Umbilical cord (tissue), 2 donors: ENCODE measurements at places on chromosomes 5 and 9.

DNA sequence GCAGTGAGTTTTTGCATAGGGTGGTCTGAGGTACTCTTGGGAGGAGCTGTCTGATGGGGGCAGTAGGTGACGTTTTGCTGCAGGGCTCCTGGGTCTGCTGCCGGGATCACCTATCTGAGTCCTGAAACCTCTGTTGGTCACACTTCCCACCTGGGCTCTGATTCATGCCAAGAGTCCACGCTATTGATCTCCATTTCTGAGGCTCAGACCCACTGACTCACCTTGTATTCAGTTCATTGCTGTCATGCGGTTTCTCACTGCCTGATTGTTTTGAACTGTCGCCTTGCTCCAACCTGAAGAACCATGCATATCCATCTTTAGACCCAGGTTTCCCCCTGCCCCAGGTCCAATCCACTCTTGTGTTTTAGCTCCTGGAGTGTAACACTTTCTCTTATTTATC lies 101.3 kb downstream of the NPR3 start:
- no peak for DNase-seq

DNA sequence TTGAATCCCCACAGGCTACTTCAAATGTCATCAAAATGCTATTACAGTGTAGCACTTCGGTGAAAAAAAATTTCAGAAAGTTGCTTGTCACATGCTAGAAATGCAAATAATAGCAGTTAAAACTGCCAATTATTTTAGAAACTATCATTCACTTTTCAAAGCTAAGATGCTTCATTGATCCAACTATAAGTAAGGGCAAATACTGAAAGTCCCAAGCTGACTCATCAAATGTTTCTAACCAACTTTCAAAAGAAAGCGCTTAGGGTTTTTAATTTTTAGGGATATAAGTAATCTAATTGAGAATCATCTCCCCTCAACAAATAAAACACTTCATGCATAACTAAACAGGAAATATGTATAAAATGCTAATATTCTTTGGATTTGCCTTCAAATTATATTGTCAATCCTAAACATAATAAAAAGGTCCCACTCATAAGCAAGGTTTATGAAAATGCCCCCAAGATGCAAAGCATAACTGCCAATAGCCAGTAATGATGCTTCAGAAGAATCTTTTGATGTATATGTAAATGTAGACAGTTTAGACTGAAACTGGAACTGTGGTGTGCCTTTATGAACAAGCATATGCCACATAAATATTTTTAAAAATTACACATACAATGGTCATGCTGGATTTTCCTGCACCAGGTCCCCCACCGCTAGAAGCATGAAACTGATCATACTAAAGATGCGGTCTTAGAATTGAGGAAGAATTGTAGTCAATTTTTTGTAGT lies 12.2 kb downstream of the ACTL7A start:
- DNase-seq: no peak

DNA sequence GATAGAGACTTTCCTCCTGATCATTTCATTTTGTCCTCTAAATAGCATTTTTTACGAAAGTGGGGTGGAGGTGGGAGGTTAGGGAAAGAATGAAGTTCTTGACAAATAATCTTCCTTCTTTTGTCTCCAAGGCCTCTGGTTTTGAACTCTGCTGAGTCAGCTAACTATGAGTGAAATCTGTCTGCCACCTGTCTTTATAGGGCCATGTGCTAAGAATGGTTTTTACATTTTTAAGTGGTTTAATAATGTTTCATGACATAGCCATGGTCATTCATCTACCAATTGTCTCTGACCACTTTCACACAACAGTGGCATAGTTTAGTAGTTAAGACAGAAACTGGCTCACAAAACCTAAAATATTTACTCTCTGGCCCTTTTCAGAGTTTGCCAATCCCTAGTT lies 7.6 kb downstream of the MAN2A1 start:
- DNase-seq: no peak

DNA sequence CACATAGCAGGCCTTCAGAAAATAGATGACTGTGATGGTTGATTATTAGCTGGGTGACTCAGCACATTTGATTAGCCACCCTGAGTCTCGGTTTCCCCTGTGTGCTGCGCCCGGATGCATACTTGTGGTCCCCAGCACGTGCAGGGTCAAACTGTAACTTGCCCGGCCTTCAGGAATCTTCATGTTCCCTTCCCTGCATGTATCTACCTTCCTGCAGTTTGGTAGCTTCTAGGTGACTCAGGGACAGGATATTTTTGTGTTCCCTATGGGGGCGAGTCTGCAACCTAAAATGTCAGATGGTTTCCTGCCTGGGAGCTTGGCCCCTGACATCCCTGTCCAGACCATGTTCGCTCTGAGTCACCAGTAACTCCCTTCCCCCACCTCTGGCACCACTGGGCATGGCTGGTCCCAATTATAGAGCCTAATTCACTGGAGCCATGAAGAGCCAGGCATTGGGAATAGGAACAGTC lies 13.2 kb downstream of the PTGS1 start:
- no peak for DNase-seq

DNA sequence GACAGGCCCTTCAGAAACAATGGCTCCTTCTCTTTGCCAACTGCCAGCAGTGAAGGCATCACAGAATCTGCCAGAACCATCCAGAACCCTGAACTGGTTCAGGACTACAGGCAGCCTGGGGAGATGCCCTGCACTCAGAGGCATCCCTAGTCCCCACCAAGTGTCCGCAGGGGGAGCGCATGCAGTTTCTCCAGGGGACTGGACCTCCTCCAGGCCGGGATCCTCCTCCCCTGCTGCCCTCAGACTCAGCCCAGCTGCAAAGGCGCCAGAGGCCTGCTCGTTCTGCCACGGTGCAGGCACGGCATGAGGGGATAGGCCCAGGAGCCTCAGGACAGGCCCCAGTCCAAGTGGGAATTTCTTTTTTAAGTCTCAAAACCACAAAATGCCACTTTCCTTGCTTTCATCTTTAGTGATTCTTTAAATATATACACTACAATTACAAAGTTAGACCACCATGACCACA lies 72.0 kb downstream of the SEMA4D start:
- DNase-seq: no peak

GRCh38 chr9:17520268-17521064 lies 58.4 kb upstream of the SH3GL2 start:
- DNase-seq: no peak

DNA sequence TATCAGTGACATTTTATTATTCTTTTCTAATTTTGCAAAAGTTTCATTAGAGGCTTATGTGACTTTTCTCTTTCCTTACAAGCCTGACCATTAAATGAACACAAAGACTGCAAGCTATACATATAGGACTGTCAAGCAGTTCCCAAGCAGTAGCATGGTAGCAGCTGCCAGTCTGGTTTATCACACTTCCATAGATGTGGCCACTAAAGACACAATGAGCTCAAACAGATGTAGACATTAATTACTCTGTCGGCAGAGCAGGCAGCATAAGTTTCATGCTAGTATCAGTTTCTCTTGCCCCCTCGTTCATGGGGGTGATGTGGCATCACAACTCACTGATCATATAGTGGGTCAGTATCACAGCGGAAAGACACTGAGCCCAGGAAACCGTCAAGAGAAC lies 89.5 kb downstream of the CDH10 start:
- no peak for DNase-seq

DNA sequence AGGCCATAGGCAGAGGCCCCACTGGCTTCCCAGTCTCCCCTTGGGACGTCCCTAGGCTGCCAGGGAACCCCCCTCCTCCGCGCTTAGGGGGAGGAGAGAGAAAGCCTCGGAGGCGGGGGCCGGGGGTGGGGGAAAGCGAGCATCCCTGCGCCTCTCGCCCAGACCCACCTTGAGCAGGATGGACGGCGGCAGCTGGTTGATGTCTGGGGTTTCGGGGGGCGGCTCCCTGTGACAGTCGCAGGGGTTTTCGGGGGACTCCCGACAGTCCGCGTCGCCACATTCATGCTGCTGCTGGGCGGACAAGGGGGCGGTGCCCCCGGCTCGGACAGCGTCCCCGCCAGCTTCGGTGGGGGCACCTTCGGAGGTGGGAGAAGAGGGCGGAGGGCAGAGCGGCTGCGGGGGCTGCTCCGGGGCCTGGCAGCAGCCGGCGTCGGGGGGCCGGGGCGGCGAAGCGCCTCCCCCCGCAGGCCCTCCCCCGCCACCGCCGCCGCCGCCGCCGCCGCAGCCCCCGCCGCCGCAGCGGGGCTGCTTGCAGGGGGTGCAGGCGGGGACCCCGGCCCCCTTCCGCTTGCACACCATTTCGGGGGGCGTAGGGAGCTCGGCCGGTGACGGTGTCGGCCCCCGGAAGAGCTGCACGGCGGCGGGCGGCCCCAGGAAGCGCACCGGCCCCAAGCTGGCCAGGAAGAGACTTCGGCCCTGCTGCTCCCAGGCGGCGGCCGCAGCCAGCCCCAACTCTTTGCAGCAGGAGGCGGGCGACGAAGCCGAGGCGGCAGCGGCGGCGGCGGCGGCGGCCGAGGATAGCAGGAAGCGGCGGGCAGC lies 1.2 kb downstream of the FBXL17 start:
- DNase-seq: peak; percentile 75

DNA sequence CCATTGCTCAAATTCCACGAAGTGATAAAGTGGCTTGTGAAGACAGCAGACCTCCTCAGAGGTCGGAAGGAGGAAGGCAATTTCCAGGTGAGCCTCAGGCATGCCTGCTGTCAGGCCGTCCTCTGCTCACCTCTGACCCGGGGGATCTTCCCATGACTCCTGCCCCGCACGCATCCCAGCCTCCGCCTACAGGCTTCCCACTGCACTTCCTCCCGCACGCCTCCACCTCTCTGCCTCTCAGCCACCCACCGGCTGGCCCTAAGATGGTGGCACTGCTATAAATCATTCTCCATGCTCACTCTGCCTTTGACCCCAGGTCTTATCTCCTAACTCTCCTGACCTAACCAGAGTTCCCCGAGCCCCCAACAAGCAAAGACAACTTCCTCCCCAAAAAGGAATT lies 49.4 kb upstream of the DNAH5 start:
- DNase-seq: no peak

GRCh38 chr5:72474516-72474915 lies 32.7 kb downstream of the ZNF366 start:
- DNase-seq: no peak

- DNase-seq: no peak
Measured at GRCh38 chr9:10050016-10050415, 562.8 kb downstream of the PTPRD start.

DNA sequence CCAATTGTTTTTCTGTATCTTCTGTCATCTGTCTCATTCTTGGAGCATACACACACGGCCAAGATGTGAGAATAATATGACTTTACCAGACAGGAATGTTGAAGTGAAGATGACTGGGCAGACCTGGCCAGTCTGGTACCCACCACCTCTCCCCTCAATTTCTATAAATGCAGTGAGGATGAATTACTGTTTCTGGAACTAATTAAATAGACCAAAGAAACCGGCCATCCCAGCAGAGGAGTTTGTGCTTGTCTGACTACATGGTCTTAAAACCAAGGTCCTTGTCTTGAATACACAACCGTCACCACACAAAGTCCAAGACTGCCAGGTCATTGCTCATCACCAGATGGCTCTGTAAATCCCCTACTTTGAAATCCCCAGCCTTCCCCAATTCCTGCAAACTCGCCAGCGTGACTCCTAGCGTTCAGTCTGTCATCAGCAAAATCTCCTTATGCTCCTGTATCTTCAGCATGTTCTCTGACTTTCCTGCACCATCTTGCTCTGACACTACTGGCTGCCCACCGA lies 147.2 kb downstream of the PDE4D start:
- DNase-seq: peak; percentile 75
